Activated T-cell treated with anti-CD3 and anti-CD28 coated beads for 1 hour (primary cell): ENCODE measurements at places on chromosomes 16 and 17.

- DNase-seq, result peak; percentile 54
These were observed 24.3 kb downstream of the POLR3E start for GRCh38 chr16:22321340-22322001.

GRCh38 chr16:3050487-3050886 is 4.1 kb downstream of the MMP25 start:
- no peak for DNase-seq

DNA sequence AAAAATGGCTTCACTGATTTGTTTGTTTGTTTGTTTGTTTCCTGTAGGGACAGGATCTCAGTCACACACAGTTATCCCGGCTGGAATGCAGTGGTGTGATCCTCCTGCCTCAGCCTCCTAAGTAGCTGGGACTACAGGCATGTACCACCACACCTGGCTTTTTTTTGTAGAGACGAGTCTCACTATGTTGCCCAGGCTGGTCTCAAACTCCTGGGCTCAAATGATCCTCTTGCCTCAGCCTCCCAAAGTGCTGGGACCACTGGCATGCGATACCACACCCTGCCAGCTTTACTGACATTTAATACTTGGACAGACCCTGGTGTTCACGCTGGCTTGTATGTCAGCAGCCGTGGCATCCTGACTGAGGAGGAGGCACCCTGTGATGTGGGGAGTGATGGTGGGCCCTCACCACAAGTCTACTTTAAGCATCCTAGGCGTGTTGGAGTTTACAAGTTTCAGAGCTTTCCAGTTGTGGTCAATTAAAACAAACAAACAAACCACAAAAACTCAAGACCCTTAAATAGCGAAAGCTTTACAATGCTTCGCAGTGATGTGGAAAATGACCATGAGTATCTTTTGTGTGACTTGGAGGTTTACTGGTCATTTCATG is 5.1 kb downstream of the ABCA3 start:
- no peak for DNase-seq

DNA sequence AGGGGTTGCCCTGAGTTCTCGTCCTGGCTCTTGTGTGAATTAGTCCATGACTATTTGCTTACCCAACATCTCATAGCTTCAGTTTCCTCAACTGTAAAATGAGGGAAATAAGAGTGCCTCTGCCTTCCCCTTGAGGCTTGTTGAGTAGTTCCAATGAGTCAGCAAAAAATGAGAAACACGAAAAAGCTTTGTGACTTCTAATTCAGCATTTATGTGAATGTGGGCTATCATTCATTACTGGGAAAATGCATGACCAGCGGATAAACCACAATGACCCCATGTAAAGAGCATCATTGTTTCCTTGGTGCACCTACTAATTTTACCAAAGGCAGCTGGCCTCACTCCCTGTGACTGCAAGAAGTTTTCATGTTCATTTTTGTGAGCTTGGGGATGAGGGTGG is 374.6 kb upstream of the HSBP1 start:
- DNase-seq, result no peak

DNA sequence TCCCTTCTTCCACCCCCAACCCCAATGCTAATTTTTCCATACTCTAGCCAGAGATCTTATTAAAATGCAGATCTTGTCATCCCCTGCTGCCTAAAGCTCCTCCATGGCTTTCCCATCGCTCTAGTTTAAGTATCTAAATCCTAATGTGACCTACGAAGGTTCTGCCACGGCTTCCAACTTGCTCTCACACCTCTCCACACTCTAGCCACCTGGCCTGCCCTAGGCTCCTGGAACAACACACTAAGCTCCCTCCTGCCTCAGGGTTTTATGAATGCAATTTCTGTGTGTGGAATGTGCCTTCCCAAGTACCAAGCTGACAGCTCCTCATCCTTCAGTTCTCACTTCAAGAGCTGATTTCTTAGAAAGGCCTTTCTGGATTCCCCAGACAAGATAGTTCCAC is 16.6 kb downstream of the NXPH3 start:
- no peak for DNase-seq

- DNase-seq, result no peak
These were observed 36.6 kb upstream of the EMP2 start for GRCh38 chr16:10616756-10617640.

DNA sequence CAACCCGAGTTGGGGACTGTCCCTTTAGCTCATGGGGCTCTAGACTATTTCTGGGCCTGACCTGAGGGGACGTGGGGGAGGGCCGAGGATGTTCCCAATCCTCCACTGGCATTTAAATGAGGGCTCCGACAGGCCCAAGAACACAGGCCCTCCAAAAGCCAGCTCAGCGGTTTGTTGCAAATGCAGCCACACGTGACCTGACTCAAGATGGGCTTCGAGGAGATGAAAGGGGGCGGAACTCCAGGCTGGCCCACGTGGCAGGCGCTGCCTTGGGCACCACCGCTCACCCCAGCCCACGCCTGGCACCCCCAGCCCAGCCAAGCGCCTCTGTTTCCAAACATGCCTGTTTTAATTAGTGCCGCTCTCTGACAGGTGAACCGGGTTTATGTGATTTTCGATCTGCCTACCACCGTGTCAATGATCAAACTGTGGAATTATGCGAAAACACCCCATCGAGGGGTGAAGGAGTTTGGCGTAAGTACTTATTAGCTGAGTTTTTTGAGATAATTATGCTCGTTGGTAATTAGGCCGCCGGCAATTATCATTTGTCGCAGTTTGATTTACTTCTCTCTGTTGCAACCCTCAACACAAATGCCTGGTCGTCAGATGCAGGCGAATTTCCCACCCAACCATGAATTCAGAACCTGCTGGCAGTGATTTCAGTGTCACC is 226.7 kb downstream of the KATNIP start:
- DNase-seq, result no peak

DNA sequence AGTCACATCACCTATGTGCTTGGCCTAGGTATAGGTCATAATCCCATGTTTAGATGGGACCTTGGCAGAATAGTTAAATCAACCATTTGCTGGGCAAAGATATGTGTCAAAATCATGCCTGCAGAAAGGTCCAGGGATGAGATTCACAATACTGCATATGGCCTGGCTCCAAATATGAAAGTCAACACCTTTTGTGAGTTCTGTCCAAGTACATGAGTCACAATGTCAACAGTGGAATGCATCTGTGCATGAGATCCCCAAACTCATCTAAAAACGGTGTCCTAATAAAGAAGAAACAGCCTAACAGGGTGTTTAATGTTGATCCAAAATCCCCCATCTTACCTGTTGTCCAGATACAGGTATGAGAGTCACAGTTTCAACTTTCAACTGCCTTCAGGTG is 1847.5 kb downstream of the TP53TG3F start:
- no peak for DNase-seq

DNA sequence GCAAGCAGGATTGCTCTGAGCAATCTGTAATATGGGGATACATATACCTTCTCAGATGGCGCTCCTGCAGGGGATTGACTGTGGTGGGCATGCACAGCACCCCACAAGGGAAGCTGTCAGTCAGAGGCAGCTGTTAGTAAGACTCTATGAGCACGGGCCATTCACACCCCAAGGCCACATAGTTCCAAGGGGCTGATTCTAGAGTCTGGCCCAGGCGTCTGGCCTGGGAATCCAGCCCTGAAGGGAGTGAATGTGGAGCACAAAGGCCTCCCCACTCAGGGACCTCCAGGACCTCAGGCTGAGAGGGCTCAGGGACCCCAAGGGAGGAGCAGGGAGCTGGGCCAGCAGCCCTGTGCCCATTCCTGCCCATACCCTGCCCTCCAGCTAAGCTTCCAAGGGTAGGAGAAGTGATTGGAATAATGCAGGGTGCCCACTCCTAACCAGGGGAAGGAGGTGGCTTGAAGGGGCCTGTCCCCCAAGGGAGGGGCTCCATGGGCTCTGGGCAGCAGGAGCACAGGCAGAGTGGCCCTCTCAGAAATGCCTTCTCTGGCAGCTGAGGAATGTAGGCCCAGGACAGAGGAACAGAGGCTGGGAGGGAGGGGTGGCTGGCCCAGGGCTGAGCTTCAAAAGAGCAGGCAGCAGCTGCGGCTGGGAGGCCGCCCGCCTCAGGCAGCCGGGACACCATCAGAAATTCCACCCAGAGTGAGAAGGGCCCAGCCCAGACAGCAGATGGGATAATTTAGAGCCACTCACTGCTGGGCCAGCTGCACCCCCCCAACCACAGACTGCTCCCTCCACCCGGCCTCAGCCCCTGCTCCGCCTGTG is 48.9 kb upstream of the MRPS23 start:
- no peak for DNase-seq

DNA sequence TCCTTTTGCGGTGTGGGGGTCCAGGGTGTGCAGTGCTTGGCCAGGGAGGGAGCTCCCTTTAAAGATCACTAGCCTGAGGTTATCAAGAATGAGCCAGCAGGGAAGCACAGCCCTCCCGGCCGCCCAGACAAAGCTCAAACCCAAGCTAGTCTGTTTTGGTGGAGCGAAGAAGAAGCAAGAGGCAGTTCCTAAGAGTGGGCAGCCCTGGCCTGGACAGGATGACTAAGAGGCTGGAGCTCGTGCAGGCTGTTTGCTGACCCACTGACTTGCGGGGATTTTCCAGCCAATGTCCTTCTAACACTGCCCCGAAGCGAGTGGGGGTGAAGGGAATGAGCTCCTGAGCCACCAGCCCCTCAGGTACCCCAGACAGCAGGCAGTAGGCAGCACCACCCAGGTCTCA is 134.4 kb downstream of the COPRS start:
- no peak for DNase-seq

DNA sequence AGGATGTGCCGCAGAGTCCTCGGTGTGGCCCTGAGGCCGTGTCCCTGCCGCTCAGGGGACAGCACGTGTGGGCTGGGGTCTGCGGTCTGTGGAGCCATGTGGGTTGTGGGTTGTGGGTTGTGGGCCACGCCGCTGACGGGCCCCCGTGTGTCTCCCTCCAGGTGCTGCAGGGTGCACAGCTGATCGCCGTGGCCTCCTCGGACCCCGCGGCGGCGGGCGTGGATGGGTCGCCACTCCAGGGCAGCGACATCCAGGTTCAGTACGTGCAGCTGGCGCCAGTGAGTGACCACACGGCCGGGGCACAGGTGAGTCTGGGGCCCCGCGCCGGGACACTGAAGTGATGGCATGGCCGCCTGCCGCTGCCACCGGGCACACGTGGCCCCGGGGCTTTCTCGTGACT is 120.7 kb downstream of the BANP start:
- DNase-seq, result no peak

DNA sequence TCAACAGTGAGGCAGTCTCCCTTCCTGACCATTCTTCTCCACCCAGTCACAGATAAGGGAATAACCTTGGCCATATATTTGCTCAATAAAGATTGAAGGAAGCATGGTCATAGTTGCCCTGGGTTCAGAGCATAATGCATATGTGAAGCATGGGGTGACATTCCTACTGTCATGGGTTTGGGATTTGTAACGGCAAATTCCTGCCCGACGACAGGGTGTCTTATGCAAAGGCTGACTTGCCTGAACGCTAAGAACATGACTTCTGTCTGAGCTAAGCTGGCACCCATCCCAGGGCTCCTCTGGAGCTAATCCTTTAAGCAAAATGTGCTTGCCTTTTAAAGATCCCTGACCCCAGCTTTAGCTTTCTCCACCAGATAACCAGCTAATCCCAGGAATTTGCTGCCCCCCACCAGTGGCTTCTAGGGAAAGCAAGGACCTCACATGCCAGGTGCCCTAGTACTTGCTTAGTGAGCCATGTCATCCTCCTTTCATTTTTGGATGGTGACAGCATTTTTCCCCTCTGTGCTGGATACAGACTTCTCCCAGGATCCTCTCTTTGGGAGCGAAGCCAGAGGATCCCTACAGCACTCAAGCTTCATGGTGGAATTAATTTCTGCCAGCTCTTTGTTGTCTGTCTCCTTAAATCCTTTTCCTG is 11.7 kb downstream of the SLC7A6OS start:
- DNase-seq, result no peak

DNA sequence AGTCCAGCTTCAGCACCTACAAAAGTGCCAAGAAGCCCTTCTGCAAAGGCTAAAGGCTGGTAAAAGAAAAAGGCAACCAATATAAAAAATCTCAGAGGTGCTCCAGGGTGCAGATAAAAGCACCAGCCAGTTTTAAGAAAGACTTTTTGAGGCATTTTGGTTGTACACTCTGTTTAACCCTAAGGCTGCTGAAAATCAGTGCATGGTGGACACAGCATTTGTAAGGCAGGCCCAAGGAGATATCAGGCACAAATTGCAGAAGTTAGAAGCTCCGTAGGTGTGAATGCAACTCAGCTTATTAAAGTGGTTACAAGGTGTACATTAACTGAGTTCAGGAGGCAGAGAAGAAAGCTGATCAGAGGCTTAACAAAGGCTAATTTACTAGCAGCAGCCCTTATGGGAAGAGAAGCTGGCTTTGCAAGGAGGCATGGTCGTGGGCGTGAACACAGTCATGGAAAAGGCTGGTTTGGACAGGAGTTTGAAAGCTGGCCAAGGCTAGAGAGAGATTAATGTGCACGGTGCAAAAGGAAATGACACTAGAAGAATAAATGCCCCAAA is 21.1 kb downstream of the ACSM1 start:
- no peak for DNase-seq

- DNase-seq, result no peak
These were observed 1265.3 kb downstream of the CDH11 start for GRCh38 chr16:63856537-63856936.

DNA sequence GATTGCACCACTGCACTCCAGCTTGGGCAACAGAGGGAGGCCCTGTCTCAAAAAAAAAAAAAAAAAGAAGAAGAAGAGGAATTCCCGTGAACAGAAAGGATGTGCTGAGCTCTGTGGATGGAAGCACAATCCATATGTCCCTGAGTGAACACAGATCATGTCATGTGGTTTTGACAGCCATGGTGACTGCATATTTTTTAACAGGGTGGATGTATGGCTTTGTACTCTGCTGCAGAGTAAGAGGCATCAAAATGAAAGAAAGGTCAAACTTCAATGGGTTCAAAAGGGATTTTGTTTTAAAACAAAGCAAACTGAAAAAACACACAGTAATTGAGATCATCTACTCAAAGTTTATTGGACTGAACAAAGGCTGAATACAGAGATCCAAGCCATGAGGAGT is 31.5 kb downstream of the MXRA7 start:
- no peak for DNase-seq

GRCh38 chr17:14201988-14202380 is 34.7 kb downstream of the CDRT15 start:
- DNase-seq, result no peak

DNA sequence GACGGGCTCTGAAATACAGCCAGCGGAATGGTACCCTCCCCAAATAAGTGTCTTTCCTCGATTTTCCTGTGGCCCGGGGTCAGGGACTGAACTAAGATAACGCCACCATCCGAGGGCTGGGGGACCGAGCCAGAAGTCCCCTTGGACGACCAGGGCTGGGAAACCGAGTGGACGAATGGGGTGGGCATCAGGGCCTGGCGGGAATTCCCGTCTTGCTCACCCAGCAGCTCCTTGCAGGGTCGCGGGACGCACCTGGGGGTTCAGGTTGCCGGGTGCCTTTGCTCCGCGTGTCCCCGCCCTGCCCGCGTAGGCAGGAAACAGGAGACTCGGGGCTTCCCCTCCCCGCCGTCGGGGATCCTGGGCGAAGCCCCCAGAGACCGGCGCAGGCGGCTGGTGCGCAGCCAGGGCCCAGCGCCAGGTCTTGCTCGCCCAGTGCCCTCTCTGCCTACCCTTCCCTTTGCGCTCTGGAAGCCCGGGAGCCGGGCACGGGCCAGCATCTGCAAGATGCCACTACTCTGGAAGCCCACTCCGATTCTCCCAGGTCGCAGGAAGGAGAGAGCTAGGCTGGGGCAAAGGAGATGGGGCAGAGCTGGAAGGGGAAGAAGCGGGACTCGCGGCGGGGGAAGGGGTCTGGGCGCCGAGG is 665 bp upstream of the GRIN2C start:
- DNase-seq, result no peak

- no peak for DNase-seq
These were observed 187.2 kb downstream of the CDK5R1 start for GRCh38 chr17:32673964-32674363.
